ENCODE measurements at places on chromosomes 7 and 10. TPM values are rescaled to one million over a fixed set of nuclear protein-coding genes. Genes with fewer than 3 reads are reported as not detected.

NUTM2E gene
- 0.02 TPM for total RNA-seq

GRCh38 chr10:54622017-54622416 is 179.0 kb downstream of the PCDH15 start:
- H3K27me3 ChIP-seq, result no peaks in the 10 kb centered on the region
- no peak overlapping the region for H3K27ac ChIP-seq
- no peaks in the 10 kb centered on the region for H3K4me1 ChIP-seq
- no peaks in the 10 kb centered on the region for H3K36me3 ChIP-seq
- H3K4me3 ChIP-seq, result no peak overlapping the region

DNA sequence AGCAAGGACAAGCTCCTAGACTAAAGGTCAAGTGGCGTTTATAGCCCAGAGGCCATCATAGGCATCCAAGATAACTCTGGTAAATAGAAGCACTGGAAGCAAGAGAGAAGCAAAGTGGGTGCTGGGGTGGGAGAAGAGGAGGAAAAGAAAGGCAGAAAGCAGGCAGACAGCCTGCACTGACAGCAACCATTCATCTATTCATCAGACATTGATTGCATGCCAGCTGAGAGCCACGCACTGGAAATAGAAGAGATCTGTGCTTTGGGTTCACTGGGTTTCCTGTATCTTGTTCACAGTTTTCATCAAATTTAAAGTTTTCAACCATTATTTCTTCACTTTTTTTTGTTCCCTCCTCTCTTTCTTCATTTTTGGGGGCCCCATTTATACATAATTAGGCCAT is 4.7 kb upstream of the SLIT1 start:
- no peak overlapping the region for H3K4me3 ChIP-seq
- H3K36me3 ChIP-seq, result no peaks in the 10 kb centered on the region
- no peaks in the 10 kb centered on the region for H3K27me3 ChIP-seq
- DNase-seq, result no peak
- H3K4me1 ChIP-seq, result no peaks in the 10 kb centered on the region

DNA sequence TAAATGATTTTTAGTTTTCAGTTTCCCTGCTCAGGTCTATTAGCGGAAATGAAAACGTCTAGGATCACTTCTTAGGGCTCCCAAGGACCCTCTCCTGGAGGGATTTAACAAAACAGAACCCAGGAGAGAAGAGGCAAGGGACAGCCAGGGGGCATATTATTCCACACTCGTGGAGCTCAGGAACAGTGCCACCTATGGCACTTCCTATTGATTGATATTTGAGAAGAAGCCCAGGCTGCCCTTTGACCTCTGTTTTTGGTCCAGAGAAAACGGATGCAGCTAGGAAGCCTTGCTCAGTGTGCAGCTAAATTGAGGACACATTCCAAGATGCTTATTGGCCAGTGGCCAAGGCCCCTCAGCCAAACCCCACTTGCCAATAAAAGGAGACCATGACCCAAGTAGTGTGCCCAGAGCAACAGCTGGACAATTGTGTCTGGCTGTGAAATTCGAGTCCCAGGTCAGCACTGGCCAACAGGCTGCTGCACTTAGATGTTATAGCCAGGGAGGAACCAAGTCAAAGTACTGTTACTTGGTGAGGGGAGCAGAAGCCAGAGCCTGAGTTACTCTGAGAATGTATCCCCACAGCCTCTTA is 24.0 kb upstream of the GPNMB start:
- H3K36me3 ChIP-seq, result no peaks in the 10 kb centered on the region
- H3K27me3 ChIP-seq, result no peaks in the 10 kb centered on the region
- peak; percentile 46 for DNase-seq
- no peak overlapping the region for H3K27ac ChIP-seq

GRCh38 chr7:50660830-50661175 is 95.6 kb upstream of the DDC start:
- H3K27ac ChIP-seq, result no peak overlapping the region
- H3K36me3 ChIP-seq, result no peaks in the 10 kb centered on the region
- DNase-seq, result no peak
- 0 out of 2 replicates have a peak, but pooled peaks cover 4% of the 10 kb centered on the region for H3K27me3 ChIP-seq
- no peaks in the 10 kb centered on the region for H3K4me1 ChIP-seq
- no peak overlapping the region for H3K4me3 ChIP-seq

DNA sequence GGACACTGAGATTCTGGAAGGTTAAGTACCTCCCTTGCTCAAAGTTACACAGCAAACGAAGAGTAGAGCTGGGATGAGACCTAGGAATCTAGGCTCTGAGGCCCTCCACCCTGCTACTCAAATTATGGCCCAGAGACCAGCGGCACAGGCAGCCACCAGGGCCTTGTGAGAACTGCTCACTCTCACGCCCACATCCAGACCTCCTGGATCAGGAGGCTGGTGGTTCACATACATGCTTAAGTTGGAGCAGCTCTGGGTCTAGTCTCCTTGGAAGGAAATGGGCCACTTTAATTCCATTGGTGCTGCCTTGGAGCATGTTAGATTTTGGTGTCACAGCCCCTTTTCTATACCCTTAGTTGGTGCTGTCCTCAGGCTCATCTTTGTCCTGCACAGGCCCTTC is 41.9 kb downstream of the ADRA2A start:
- H3K27me3 ChIP-seq, result peaks cover 4% of the 10 kb centered on the region
- no peaks in the 10 kb centered on the region for H3K36me3 ChIP-seq
- H3K4me3 ChIP-seq, result no peak overlapping the region
- DNase-seq, result no peak
- no peak overlapping the region for H3K27ac ChIP-seq
